Retinal pigment epithelial cell (primary cell): ENCODE measurements at places on chromosomes 6 and 20.

- no peak for DNase-seq
These were observed 134.9 kb downstream of the TMEM200A start for GRCh38 chr6:130500693-130501092.

- DNase-seq = no peak
These were observed 38.2 kb downstream of the CAP2 start for GRCh38 chr6:17431581-17431980.

GRCh38 chr20:42598581-42598980 is 591.1 kb downstream of the PTPRT start:
- no peak for DNase-seq

GRCh38 chr20:3380228-3381070 is 27.0 kb downstream of the DNAAF9 start:
- no peak for DNase-seq

DNA sequence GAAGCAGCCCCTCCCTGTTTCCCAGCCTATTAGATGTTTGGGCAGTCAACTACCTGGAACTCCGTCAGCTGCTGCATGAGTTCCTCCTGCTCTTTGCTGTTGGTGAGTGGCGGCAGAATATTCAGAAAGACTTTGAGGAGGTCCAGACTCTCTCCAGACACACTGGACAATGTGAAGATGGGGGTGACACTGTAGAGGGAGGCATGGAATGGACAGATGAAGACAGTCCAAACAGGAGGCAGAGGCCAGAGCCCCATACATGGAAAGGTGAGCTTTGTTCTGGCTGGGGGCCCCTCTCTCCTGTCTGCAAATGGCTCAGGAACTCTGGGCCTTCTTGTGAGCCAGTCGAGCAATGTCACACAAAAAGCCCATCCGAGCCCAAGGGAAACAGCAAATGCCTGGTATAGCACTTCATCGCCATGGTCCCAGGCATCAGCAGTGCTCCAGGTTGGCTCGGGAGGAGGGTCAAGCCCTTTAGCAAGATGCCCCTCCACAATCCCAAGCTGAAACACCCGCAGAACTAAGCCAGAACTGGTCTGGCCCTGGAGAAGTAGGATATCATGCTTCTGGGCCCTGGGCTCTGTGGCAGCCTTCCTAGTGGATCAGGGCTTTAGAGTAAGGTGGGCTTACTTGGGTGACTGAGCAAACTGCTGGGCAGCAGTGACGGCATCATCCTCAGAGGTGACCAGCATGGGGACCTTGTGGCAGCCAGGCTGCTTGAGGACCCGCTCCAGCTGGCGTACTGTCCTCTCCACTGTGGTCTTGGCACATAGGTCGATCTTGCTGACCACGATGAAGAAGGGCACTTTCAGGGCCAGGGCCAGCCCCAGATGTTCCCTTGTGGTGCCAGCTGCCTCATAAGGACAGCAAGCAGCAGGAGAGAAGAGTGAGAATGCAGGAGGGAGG is 4.9 kb downstream of the GTPBP2 start:
- DNase-seq = no peak

- DNase-seq = no peak
These were observed at the start of gene ACSS1 for GRCh38 chr20:25058051-25058846. Gene ACSS1 (minus strand): TSS chr20:25058139. CDS start chr20:25058102, 37 bp downstream.

DNA sequence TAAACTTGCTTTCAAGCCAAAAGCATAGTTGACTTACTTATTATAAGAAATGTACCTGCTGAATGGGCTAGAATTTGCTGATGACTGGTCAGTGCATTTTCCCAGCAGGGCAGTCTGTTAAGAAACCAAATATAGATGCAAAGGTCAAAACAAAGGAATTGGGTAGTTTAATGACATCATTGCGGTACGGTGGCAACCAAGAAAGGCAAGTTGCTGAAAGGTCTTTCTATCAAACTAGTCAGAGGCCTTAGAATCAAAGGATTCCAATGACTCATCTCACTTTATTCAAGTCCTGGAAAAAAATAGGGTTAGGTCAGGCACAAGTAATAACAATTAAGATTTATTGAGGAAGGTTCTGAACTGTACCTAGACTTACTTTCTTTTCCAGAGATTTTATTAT is 76.4 kb downstream of the KIZ start:
- DNase-seq = no peak

- no peak for DNase-seq
These were observed 17.0 kb downstream of the PHF20 start for GRCh38 chr20:35788796-35789195.

DNA sequence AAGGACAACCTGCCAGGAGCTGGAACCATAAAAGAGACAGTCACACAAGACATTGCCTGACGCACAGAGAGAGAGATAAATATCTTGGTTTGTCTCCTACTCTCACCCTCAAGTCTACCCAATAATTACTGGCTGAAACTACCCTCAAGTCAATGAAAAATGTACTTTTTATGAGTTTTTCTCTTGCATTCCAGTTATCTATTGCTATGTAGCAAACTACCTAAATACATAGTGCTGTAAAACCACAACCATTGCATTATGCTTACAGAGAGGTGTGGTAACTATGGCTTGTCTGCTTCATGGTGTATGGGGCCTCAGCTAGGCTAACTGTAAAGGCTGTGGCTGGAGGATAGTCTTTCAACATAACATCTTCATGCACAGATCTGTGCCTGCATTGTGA is 247.8 kb downstream of the HAO1 start:
- DNase-seq = no peak

DNA sequence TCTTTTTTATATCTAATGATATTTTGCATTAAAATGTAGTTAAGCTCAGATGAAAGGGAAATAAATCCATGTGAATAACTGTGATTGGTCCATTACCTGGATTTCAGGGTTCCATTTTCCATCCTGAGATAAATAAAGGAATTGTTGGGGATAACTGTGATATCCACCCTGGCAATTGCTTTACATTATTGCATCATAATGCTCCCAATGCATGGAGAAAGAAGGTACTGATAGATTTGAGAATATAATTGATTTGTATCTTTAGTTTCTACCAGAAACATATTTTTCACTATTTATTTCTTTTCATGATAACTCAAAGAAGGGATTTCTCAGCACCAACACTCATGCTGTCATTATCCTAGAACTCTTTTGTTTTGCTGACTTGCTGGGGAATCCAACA is 102.0 kb upstream of the KCNQ5 start:
- DNase-seq = no peak
